ENCODE measurements at places on chromosomes 6 and 20.

DNA sequence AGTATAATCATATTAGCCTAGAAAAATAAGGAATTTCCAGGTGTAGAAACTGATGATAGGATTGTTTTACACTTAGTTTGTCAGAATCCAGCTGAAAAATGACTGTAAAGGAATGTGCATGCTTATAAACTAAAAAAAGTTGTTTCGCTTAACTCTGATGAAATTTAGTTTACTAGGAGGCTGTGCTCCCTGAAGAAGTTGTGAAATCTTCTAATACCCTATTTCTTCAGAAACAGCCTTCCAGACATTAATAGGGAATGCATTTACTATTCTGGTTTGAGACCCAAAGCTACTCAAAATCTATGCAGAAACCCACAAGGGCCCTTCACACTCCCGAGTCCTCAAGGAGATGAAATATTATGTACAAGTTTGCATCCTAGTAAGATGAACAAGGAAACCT lies 105.5 kb upstream of the SSTR4 start:
- DNase-seq, result no peak

DNA sequence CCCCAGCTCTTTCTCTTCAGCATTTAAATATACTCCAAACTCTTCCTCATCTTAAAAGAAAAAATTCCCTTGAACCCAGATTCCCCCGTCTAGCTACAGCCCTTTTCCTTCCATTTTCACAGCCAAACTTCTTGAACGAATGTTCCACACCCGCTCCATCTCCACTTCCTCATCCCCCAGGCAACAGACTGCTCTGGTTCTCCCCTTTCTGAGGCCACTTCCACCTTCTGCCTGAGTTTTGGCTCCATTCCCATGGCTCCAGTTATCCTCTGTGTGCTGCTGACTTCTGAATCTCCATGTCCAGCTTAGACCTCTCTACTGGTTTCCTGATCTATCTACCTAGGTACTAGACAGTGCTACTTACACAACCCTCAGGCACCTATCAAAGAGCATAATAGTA lies 106.4 kb downstream of the RALGAPA2 start:
- no peak for DNase-seq

- no peak for DNase-seq
These were observed 32.5 kb upstream of the DLGAP4 start for GRCh38 chr20:36273414-36274180.

DNA sequence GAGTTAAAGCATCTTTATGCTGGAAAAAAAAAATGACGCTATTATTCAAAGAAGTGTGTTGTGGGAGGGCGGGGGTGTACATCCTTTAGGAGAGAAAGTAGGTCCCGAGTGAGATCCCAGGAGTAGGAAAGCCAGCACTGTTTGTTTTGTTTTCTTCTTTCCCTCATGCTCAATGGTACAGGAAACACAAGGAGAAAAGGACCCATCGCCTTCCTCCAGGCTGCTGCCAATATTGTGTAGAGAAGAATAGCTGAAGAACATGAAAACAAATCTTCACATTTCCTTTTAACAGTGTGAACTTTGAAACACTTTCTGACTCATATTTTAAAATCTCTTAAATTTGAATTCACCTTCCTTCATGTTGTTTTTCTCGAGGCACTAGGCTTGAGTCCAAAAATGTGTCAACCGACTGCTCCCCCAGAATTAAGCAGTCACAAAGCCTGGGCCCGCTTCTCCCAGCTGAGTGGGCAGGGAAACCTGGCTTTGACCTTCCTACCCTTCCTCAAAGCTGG lies 22.3 kb downstream of the PPP1R16B start:
- no peak for DNase-seq

DNA sequence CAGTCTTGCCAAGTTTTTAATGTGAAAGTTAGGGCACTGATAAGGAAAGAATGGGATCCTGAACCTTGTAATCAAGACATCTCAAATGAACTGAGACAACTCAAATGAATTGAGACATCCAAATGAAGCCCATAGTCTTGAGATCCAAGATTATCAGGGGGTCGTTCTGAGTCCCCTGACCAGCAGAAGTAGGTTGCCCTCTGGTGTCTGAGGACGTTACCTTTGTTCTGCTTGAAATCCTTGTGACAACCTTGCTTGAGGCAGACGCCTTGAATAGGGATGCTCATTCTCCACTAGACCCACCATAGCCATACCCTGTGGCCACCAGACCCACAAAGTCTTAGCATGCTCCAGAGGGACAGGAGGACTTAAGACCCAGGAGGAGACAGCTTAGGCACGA lies 37.7 kb downstream of the ZBTB9 start:
- DNase-seq, result no peak

DNA sequence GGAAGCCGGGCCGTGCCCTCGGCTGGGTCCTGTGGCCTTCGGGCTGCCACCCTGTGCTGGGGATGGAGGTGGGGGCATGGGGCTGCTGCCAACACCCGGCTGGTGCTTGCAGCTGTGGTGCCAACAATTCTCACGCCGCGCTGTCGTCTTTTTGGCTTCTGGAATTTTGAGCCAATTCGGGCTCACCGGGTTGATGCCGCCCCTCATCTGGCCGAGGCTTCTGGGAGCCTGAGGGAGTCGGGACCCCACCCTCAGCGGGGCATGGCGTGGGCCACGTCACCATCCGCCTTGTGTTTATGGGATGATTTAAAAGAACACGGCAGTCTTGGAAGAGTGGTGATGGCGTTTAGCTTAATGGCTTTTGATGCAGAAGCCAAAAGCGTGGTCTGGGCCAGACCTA lies 8.7 kb upstream of the NPBWR2 start:
- no peak for DNase-seq

DNA sequence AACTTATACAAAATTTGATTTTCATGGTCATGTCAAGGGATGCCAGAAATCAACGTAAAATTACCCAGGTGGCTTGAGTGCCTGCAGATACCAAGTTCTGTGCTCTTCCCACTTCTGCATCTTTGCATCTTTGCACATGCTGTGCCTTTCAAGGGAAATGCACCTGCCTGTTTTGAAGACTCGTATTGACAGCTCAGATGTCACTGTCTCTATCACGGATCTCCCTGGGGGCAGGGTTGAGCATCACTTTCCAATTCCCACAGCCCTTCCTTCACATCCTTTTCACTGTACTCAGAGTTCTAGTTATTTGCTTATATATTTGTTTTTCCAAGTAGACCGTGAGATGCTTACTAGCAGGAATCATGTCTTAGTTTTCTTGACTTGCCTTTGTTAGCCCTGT lies 274.2 kb downstream of the CDH26 start:
- no peak for DNase-seq

DNA sequence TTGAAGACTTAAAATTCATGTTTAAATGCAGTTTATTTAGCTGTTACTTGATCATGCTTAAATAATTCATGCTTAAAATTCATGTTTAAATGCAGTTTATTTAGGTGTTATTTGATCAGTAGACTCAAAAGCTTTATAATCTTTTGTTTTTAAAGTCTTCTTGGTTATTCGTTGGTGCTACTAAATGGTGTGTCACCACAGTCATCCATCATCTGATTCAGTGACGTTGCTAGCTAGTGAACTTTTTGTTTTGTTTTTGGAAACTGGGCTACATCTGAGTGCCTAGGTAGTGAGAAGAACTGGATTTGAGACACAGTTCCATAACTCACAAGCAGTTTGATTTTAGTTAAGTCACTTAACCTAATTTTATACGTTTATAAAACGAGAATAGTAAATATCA lies 20.9 kb downstream of the SCAF8 start:
- DNase-seq, result no peak

DNA sequence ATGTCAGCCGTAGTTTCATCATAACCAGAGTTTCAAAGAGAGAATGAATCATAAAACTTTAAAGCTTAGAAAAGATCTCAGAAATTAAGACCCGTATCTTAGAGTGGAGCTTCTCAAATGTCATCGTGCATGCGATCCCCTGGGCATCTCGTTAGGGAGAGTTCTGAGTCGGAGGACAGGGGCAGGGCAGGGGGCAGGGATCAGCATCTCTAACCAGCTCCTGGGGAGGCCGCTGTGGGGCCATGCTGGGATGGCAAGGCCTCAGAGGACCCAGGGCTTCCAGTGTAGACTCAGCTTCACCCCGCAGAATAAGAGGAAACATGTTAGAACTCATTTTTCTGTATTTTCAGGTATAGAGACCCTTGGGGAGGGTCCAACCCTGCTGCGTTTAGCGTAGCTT lies 72.0 kb upstream of the AFDN start:
- no peak for DNase-seq

DNA sequence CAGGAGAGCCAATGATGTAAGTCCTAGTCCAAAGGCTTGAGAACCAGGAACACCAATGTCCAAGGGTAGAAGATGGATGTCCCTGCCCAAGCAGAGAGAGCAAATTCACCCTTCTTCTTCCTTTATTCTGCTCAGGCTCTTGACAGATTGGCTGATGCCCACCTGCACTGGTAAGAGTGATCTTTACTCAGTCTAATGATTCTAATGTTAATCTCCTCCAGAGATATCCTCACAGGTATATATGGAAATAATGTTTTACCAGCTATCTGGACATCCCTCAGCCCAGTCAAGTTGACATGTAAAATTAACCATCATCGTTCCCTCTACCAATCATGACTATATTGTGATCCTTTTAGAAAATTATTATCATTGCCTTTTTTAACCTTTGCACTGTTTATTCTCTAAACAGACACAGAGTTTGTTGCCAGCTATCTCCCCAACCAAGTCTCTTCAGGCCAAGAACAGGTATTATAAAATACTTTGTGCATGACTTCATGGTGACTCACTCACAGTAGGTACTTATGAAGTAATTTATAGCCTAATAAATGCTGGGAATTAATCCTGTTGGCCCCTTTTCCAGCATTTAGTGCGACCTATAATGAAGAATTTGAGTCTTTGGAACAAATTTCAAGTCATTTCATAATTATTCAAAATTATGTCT lies 26.2 kb upstream of the TSHZ2 start:
- DNase-seq, result no peak

DNA sequence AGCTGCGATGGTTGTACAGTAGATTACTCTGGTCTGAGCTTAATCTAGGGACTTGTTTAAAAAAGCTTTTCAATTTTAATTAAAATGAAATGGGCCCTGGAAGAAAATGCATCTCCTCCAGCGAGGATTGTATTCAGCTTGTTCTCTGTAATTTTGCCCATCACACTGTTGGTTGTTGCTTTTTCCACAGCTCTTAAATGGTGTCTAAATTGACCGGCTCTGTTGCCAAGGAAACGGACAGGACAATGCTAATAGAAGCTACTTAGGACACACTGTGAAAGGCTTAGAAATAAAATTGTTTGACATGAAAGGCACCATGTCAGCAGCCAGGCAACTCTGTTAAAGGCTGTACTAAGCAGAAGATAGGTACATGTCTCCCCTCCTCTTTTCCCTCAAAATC lies 116.7 kb upstream of the NRSN1 start:
- DNase-seq, result no peak

GRCh38 chr6:26408828-26409730 lies 7.0 kb downstream of the BTN3A1 start:
- DNase-seq, result no peak

GRCh38 chr6:125612345-125612846 lies 137.0 kb upstream of the HEY2 start:
- no peak for DNase-seq

GRCh38 chr6:30670760-30671527 lies 1.9 kb downstream of the DHX16 start:
- DNase-seq, result no peak

DNA sequence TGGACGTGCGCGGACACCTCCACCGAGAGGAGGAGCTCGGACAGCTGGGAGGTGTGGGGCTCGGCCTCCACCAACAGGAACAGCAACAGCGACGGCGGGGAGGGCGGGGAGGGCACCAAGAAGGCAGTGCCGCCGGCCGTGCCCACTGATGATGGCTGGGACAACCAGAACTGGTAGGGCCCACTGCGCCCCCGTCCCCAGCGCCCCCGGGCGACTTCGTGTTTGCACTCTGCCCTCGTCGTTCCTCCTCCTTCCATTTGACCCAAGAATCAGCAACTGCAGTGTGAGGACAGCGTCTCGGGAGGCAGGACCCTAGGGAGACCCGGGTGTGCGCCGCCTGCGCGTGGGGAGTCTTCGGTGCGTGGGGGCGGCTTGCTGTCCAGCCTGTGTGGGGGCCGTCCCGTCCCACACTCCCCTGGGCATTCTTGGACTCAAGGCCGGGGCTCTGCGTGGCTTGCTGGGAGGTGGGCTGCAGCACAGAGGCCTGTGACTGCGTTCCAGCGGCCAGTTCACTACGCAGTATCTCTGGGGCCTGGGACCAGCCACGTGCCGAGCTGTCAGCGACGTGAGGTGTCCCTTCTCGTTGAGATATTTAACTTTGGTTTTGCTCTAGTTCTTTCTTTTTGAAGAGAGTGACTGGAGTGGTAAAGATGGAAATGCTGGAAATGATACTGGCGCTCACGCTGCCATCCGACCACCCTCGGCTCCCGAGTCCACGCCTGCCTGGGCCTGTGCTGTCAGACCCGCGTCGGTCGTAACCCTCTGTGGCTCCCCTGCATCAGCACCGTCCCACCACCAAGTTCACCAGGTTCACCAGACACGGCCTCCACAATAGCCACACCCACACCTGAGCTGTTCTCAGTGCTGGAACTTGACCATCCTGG lies 5.0 kb upstream of the COL20A1 start:
- no peak for DNase-seq

- no peak for DNase-seq
These were observed 681.0 kb upstream of the GJE1 start for GRCh38 chr6:141451511-141452353.

GRCh38 chr20:49505518-49505917 lies 23.1 kb upstream of the KCNB1 start:
- DNase-seq, result no peak

DNA sequence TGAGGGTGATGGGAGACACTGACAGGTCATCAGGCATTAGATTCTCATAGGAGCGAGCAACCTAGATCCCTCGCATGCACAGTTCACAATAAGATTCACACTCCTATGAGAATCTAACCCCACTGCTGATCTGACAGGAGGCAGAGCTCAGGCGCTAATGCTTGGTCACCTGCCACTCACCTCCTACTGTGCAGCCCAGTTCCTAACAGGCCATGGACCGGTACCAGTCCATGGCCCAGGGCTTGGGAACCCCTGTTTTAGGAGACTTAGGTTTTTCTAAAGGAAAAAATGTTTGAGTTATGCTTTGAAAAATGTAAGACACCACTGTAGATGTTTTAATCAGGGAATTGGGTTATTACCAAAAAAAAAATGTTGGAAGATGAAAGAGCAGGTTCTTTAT lies 6.7 kb downstream of the HLA-E start:
- no peak for DNase-seq

GRCh38 chr6:42604150-42604549 lies 40.3 kb downstream of the UBR2 start:
- no peak for DNase-seq

- DNase-seq, result no peak
These were observed 896 bp upstream of the RNASET2 start for GRCh38 chr6:166957087-166957804.

DNA sequence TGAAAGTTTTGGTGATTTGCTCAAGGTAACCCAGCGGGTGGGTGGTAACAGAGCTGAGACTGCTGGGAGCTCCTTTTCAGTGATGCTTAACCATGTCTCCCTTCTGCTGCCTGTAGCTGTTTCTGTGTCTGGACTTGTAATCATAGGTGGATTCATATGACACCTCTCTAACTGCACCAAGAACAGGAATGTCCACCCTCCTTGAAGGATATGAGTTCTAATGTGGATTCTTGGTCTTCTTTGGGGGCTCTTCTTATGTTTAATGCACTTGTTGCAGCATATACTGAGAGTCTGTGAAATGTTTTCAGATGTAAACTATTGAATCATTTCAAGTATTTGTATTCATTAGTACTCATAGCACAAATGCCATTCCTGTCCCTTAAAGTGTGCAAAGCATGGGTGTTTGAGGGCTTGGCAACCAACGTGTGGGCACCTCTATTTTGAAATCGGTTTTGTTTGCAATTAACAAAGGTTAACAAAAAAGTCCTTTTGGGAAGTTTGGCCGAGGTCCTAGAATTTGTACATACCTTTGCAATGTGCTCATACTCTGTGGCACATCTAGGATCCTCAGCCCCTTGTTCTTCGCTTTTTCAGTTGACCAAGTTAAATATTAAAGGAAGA lies 138.0 kb downstream of the SOX4 start:
- no peak for DNase-seq
